ENCODE measurements at places on chromosomes 11 and 22.
A peak's percentile ranks its signal among the peaks of the same experiment; 100 is the strongest.

GRCh38 chr11:1225386-1226225 is 2.7 kb downstream of the MUC5B start:
- no peak for DNase-seq

DNA sequence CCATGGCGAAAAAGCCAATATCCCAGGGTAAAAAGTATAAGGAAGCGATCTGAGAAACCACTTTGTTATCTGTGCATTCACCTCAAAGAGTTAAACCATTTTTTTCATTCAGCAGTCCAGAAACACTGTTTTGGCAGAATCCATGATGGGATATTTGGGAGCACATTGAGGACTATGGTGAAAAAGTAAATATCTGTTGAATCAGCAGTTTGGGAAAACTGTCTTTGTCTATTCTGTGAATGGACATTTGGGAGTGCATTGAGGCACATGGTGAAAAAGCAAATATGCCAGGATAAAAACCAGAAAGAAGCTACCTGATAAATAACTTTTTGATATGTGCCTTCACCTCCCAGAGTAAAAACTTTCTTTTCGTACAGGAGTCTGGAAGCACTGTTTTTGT is 187.4 kb downstream of the OR4A47 start:
- no peak for DNase-seq

DNA sequence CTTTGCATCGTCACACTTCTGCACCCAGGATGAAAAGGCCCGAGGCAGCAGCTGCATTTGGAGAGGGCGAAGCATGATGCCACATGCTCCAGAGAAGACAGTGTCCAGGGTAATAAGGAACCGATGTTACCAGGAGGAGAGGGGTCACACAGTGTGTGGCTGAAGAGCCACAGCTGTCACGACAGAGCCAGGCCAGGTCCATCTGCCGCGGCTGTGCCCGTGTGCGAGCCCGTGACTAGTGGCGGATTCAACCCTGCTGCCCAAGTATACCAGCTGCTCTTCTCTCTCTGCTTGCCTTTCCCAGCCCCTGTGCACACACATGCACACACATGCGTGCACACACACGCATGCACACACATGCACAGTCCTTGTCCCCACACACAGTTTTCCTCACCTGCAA is 1432.5 kb downstream of the BRD1 start:
- DNase-seq = no peak

DNA sequence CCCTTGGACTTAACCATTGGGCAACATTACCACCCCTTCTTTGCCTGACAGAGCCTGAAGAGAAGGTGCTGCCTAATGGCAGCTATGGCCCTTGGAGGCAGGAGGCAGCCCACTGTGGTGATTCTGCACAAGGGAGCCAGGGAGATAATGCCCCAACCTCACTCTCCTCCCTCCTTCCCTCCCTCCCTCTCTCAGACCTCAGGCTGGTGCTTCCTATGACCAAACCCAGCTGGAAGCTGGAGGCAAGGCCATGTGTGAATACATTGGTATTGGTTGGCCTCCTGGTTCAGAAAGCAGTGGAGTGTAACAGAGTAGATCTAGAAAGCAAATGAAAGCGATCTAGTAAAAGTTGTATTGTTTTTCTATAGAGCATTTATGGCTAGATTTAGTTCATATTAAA is 233.1 kb downstream of the CSNK2A3 start:
- no peak for DNase-seq

DNA sequence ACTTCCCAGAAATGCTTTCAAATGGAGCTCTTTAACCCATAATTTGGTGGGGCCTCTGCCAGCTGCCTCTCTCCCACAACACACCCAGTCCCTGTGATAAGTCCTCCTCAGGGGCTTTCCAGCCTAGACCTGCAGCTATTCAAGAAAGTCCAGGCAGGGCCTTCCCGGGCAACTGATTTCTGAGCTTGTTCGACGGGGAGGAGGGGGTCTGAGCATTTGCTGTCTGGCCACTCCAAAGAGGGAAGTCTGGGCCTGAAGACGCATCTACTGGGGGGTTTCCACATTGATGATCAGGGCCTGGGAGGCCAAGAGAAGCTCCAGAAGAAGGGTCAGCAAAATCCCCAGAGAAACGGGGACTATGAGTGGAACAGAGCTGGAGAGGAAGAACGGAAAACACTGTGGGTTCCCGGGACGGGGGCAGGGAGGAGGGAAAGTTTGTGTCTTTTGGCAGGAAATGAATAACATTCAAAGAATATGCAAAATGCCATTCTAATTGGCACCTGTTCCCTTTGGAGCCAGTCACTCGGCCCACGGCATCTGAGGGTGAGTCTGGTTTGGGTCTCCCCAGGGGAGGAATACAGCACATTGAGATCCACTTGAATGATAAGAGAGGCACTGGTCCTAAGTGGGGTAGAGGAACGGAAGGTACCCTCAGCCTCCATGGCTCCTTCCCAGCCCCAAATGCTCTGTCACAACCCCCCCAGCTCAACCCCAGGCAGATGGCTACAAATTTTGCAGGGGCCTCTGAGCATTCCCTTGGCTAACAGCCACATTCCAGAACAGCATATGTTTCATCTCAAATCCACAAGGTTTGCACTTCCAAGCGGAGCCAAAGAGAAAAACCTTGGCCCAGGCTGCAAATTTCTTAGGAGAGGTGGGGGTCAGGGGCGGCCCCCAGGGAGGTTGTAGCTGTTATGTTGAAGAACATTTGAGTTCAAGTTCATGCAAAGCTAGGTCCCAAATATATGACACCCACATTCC is 72.0 kb downstream of the RPUSD4 start:
- DNase-seq = peak; percentile 73

DNA sequence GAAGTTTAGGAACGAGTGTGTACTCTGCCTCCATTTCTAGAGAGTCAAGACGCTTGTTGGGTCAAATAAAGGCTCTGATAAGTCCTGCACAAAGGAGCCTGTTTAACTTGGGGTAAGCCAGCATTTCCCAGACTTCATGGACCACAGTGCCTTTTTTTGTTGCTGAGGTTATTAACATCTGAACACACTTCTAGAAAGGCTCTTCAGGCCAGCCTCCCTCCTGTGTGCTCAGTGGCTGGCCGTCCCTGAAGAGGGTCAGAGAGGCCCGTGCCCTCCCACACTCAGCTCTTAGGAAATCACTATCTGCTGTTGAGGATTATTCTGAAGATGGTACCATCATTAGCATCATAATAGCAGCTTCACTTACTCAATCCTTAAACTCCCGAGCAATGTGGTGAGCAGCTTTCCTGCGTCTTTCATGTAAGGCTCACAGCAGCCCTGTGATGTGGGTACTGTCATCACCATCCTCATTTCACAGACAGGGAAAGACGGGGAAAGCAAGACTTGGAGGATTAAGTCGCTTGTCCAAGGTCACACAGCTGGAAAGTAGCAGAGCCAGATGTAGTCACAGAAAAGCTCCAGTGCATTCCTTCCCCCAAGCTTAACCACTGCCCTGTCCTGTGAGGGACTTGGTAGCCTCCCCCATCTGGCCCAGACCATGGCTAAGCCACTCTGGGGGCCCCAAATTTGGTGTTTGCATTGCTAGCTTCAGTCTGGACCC is 71.3 kb downstream of the TSPAN18 start:
- DNase-seq = no peak

DNA sequence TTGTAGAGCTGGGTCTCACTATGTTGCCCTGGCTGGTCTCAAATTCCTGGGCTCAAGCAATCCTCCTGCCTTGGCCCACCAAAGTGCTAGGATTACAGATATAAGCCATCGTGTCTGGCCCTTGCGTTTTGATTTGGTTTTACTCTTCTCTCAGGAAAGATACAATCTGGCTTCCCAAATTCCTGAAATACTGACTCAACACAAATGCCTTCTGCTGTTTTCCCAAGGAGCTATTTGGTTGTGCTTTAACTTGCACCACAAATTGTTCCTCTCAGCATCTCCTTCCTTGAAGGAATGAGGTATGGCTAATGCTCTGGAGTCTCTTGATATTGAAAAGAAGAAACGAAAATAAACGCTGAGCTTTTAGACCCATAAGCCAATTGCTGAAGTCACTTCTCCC is 110.0 kb upstream of the PAX6 start:
- DNase-seq = no peak

DNA sequence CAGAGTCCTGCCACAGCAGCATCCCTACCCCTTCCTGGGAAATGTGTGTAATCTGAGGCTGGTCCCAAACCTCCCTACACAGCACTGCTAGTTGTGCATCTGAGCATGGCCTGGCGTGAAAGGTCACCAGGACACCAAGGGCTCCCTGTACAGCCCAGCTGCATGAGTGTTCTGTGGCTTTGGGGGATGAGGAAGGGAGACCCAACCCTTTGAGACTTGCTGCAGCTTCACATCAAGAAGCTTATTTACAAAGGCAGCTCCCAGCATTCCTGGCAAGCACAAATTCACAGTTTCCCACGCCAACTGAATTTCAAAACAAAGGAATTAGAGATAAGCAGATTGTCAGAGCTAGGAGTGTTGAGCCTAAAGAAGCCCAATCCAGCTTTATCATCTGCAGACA is 32.2 kb downstream of the CSNK2A3 start:
- DNase-seq = no peak

DNA sequence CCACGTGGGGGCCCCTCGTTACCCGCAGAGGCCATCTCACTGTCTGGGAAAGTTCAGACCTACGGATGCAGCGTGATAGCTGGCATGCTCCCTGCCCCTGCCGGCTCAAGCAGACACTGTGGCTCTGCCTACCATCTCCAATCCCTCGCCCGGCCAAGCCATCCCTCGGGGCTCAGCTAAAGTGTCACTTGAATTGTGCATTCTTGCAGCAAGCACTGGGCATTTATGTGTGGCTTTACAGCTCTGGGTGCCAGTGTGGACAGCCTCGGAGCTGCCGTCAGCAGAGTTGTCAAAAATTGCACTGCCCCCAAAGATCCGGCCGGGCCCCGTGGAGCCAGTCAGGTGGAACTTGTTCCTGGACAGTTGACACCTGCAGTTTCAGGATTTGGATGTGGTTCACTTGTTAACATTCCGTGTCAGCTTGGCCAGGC is 75.0 kb upstream of the FGF3 start:
- no peak for DNase-seq

- DNase-seq = no peak
Measured at GRCh38 chr11:38182126-38182866, 1584.3 kb upstream of the RAG2 start.

GRCh38 chr11:925496-926301 is at the start of gene AP2A2:
AP2A2 (plus strand) TSS chr11:925870; CDS start chr11:926022, 152 bp downstream.
- peak; percentile 24 for DNase-seq

- no peak for DNase-seq
Measured at GRCh38 chr11:78147807-78148206, 8.4 kb upstream of the ALG8 start.

GRCh38 chr11:17753641-17754040 is 19.1 kb downstream of the KCNC1 start:
- DNase-seq = no peak

DNA sequence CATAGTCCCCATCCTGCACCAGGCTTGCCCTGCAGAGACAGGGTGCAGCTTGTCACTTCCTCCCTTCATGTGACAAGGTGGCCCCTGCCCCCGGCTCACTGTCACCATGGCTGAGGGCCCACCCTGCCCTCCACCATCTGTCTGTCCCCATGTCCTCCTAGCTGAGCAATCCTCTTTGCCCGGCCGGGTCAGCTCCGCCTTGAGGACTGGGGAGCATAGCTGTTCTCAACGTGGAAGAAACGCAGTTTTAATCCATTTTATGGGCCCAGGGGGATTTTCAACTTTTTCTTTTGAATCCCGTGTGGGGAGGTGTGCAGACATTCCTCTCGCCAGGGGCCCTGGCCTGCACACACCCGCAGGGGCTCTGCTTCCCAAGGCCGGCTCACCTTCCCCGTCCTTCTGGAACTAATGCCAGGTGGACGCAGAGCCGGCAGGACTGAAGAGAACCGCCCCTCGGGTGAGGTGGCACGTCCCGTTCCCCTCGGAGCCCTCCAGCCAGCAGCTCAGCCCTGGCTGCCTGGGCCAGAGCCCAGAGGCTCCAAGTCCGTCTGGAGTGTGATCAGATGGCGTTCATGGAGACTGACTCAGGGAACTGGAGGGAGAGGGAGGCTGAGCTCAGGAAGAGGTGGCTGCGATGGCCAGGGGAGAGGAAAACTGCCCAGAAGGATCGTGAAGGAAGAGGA is 1108.7 kb downstream of the BRD1 start:
- no peak for DNase-seq

DNA sequence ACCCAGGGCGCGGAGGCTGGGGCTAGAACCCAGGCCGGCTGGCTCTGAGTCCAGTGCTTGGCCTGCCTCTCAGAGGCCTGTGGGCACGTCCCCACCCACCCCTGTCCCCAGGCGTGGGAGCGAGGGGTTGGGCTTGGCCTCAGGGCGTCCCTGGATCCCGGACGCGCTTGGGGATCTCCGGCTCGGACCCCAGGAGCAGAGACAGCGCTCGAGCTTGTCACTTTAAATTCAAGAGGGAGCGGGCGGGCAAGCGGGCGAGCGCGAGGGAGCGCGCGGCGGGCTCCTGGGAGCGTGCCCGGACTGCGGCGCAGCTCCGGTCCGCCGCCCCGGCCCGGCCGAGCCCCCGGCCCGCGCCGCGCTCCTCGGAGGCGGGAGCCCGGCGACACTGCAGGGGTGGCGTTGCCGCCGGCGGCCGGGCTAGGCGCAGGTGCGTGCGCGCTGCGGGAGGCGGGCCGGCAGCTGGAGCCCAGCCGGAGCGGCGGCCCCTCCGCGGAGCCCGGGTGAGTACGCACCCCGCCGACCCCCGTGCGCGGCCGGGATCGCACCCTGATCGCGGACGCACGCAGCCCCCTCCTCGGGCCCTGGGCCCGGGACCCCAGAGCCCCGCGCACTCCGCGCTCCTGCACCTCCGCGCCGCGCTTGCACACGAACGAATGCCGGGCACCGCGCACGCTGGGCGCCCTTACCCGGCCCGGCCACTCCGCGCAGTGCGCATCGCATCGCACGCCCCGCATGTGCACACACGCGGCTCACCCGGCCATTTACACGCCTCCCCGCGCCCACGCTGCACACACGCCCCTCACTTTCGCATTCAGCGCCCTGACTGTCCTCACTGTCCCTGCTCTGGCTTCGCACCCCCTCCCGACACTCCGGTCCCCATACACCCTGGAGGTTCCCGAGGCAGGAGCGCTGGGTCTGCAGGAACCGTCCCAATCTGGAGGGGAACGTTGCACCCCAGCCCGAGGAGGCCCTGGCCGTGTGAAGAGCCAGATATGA is at the start of gene SYT12:
Gene SYT12 (plus strand): TSS at position 174 of the 996 bp plus-strand sequence. CDS start 7,011 bp downstream, outside the sequence.
- DNase-seq = no peak

DNA sequence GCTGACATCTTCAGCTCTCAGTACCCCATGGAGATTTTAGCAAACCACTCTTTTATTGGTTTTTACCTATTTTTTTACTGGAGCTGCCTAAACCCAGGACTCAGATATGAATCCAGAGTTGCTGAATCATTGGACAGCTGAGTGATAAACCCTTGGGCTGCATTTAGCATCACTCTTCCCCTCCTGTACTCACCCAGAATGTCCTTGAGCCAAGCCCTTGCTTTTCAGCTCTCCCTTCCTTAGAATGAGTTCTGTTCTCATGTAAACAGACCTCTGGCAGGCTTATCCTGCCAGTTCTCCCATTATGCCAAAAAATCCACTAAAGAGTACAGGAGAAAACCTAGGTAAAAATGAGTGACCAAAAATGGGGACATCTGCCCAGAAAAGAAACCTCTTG is 200.1 kb upstream of the POU2AF2 start:
- no peak for DNase-seq

Data from DMS 273 treated with DMSO at 0.1 percent for 48 hours (cell line).